ENCODE measurements at places on chromosomes 1 and 21.

GRCh38 chr1:204659056-204659455 lies 26.5 kb downstream of the LRRN2 start:
- peak; percentile 60 for DNase-seq

- peak; percentile 80 for DNase-seq
These were observed 21.0 kb downstream of the H3-3A start for GRCh38 chr1:226083302-226084101.

DNA sequence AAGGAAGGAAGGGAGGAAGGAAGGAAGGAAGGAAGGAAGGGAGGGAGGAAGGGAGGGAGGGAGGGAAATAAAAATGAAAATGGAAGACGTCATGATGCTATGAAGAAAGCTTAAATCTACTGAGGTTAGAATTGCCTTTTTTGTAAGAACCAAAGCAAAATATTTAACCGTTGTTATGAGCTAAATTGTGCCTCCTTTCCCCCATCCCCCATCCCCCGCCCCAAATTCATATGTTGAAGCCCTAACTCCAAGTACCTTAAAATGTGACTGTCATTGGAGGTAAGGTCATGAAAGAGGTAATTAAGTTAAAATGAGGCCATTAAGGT lies 80.1 kb upstream of the CXADR start:
- DNase-seq = no peak

DNA sequence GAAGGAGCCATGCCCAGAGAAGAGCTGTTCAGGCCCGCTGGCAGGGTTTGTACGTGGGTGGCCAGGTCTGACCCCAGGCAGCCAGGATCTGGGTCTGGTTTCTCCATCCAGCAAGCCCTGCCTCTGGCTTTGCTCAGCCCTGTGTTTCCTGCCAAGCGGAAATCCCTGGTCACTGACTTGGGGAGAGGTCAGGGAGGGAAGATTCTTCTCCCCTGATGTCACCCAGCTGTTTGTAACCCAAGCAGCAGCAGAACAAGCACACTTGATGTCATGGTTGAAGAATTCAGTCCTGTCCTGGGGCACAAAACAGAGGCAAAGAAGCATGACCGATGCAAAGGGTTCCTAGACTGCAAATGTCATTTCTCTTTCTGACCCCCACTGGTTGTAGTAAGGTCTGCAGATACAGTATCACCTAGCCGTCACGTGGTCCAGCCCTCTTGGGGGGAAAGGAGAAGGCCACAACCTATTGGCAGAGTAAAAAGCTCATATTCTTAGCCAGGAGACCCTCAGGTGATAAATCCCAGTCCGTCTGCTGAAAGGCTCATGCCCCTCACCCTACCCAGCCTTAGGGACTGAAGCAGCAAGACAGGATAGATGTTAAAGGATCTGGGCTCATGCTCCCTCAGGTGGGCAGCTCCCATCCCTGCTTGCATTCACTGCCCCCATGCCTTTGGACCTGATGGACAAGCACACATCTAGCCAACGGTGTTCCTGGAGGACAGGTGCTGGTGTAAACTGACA lies 120.9 kb downstream of the SYT2 start:
- DNase-seq = no peak

GRCh38 chr1:22154626-22155025 lies 11.7 kb upstream of the WNT4 start:
- no peak for DNase-seq

- DNase-seq = no peak
These were observed 23.5 kb downstream of the PEX14 start for GRCh38 chr1:10498231-10498630.

DNA sequence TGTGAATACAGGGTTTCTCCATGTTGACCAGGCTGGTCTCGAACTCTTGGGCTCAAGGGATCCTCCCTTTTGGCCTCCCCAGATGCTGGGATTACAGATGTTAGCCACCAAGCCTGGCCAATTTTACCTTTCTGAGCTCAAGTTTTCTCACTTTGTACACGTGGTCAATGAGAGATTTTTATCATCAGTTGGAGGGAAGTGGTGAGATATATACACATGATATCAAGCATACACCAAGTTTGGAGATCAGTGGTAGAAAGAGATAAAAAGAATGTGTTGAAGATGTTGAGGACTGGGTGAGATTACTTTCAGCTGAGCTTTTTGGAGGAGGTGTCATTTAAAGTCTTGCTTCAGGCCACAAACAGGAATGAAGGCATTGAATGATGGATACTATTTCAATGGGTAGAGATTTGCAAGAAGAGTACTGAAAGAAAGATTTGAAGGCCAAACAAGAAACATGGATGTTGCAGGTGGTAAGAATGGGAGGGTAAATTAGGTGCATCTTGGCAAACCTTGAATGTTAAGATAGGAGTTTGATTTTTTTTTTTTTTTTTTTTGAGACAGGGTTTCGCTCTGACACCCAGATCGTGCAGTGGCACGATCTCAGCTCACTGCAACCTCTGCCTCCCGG lies 3.0 kb upstream of the SESN2 start:
- DNase-seq = no peak

DNA sequence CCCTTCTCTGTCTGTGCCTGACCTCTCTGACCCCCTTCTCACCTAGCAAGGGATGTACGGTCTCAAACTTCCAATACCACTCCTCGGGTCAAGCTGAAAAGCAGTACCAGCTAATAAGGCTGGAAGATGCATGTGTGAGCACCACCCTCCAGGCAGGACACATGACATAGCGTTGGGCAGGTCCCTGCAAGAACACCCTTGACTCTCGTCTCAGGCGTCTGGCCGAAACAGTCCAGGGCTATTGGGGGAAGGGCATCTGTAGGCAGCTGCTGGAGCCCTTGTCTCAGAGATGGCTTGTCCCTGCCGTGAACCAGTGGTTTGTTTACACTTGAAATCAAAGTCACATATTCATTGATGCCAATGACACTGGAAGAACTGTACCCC lies 56.5 kb downstream of the CD46 start:
- no peak for DNase-seq

GRCh38 chr1:154926201-154926600 lies 10.3 kb downstream of the PMVK start:
- DNase-seq = no peak

DNA sequence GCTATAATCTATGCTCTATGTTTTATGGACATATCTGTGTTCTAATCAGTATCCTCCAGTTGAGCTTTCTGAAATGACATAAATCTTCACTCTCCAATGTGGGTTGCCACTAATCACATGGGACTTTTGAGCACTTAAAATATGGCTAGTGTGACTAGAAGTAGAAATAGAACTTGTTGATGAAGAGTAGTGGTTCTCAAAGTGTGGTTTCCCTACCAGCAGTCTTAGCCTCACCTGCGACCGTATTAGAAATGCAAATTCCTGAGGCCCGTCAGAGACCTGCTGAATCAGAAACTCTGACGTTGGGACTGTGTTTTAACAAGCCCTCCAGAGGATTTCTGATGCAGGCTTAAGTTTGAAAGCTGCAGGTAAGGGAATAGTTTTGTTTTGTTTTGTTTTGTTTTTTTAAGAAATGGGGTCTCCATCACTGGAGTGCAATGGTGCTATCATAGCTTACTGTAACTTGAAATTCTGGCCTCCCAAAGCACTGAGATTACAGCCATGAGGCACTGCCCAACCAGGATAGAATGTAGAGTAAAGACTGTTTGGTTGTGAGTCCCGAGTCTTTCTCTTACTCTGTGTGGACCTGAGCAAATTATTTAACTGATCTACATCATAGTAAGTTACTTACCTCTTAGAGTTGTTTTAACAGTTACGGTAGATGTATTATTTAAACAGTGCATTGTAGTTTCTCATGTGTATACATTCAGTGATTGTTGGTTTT lies 21.7 kb downstream of the GLRX2 start:
- no peak for DNase-seq

GRCh38 chr21:36976882-36977651 lies 10.6 kb upstream of the HLCS start:
- DNase-seq = peak; percentile 44

GRCh38 chr1:24286246-24287010 lies 32.7 kb upstream of the GRHL3 start:
- DNase-seq = no peak

- DNase-seq = no peak
These were observed 9.6 kb upstream of the POFUT2 start for GRCh38 chr21:45297329-45297728.

- no peak for DNase-seq
These were observed 6.3 kb upstream of the LAD1 start for GRCh38 chr1:201405484-201405831.

DNA sequence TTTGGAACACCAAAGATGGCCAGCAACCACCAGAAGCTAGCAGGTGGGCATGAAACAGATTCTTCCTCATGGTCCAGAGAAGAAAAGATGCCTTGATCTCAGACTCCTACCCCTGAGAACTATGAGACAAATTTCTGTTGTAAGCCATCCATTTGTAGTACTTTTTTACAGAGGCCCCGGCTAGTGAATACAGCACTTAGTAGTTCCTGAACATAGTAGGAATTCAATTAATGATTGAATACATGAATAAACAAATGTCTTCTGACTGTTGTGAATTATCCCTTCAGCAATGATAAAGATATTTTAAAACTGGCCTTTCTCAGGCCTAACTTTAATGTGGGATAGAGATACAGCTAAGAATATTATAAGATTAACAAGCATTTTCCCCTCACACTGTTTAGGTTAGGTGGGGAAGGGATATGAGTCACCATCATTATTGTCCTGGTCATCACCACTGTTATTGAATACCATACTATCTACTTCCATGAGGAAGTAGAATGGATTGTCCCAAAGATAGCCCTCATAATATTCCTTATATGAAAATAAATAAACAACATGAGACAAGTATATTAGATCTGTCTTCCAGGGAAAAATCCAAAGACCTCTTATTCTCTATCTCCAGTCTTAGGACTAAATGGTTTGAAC lies 51.4 kb downstream of the ADCY10 start:
- no peak for DNase-seq

- DNase-seq = no peak
These were observed 34.1 kb downstream of the SOAT1 start for GRCh38 chr1:179327679-179328078.

DNA sequence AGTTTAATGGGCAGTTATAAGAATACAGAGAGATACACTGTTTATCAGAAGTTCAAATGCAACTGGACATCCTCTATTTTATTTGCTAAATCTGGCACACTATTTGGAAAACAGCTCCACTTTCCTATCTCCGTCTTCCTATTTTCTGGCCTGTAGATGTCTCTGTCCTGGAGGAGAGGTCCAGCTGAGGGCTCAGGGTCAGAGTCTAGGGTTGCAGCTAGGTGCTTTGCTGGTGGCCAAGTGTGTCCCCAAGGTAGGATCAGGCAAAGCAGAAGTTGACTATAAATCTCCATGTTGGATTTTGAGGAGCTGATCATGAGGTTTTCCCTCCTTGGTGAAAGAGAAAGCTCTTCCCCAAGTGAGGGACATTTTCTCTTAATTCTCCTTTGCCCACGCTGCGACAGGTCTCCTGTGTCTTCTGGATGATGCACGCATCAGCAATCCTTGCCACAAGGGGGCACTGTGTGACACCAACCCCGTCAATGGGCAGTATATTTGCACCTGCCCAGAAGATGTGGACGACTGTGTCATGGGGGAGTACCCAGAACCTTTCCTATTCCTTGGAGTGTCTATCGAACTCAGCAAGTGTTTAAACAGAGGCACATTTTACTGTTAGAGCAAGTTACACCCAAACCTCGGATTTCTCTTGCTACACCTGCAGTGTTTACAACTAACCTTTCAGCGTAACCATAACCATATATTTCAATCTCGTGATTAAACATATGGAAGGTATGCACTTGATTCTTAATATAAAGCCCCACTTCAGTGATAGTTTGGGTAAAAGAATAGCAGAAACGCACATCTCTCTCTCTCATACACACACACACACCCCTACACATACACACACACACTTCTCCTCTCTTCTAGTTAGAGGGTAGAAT lies 10.2 kb downstream of the ADAM30 start:
- DNase-seq = no peak

DNA sequence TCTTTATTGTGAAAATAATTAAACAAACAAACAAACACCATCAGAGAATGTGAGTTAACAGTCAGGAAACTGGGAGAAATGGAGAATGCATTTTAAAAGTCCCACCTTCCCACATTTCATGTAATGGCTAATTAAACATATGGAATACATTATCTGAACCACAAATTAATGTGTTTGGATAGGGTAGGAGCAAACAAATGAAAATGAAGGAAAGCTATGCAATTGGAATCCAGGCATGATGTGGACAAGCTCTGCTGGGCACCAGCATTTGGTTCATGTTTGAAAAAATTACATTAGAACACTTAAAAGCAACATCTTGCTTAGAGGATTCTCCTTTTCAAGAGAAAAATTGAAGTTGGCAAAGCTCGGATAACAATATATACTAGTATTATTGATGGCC lies 628.1 kb downstream of the LMO4 start:
- DNase-seq = no peak
